ENCODE measurements at places on chromosomes 12 and 14.
A peak's percentile ranks its signal among the peaks of the same experiment; 100 is the strongest.

DNA sequence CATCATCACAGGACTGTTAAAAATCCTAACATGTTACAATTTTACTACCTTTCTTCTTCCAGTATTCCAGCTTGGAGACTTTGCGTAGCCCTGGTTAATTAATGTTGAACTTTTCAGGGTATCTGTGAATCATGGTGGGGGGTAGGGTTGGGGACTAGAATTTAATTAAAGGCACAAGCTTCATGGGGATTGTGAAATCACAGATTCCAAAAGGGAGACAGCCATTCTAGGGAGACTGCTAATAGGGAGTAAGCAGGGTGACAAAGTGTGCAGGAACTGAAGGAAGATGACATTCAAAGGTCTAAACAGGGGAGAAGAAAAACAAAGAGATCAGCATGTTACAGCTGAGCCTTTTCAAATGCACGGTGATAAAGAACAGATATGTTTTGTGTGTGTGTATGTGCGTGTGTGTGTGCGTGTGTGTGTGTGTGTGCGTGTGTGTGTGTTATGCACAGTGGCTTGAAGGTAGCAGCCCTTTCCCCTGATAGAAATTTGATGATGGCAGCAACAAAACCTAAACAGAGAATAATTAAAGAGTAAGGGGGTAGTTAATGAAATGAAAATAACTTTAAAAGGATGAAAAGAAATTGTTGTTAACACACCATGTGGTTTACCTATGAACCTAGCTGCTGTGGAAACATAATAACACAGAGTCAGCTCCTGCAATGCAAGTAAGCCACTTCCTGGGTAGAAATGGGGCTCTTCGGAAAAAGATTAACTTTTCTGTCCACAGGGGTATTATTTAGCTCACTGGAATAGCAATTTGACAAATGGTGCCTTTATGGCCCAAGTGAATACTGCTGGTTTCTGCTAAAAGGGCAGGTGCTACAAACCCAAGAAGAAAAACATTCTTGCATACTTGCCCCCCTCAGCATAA, 581.7 kb downstream of the DIO2 start:
- no peak for DNase-seq

- DNase-seq, result no peak
Observed at GRCh38 chr14:55546212-55546874, 33.7 kb upstream of the KTN1 start.

DNA sequence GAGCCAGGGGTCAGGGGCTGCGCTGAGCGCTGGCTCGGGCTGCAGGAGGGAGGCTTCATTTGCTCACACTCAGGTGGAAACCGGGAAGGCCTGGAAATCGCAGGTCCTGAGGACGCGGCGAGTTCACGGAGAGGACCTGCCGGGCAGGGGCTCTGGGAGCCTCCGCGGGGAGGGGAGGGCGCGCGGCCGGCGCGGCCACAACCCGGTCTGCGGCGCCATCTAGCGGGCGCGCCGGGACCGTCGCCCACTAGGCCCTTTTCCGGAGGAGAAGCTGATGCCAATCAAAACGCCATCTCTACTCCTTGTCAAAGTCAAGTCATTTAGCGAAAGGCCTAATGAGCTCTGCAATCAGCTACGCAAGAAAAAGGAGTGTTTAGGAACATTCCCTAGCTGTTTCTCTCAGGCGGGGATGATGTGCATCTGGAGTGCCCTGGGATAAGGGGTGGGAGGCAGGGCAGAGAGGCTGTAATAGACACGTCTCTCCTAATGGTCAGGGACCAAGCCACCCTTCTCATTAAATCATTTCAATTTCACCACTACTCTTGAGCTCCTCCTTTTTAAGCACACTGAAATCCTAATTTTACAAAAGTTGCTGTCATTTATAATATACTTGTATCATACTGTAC, 885.8 kb upstream of the TMEM132C start:
- peak; percentile 79 for DNase-seq

GRCh38 chr14:34021096-34021495, 70.2 kb upstream of the EGLN3 start:
- DNase-seq, result no peak

DNA sequence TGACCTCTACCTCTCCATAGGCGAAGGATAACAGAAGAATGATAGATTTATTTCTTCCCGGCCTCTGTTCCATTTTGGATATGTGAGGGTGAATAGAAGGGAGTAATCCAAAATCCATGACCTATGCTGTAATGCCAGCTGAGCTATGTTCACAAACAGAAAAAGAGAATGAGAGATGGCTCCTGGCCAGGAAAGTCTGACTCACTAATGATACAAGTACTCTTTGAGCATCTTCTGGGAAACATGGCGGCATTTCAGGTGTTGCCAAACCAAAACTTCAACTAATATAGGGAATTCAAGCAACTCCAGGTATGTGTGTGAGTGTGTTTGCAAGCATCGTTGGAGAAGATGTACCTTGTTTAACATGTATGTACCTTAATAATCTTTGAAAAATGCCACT, 55.1 kb downstream of the MED13L start:
- DNase-seq, result no peak

GRCh38 chr14:97276573-97276972, 479.4 kb downstream of the VRK1 start:
- no peak for DNase-seq

- no peak for DNase-seq
Observed at GRCh38 chr14:93759719-93760307, 28.5 kb downstream of the PRIMA1 start.

DNA sequence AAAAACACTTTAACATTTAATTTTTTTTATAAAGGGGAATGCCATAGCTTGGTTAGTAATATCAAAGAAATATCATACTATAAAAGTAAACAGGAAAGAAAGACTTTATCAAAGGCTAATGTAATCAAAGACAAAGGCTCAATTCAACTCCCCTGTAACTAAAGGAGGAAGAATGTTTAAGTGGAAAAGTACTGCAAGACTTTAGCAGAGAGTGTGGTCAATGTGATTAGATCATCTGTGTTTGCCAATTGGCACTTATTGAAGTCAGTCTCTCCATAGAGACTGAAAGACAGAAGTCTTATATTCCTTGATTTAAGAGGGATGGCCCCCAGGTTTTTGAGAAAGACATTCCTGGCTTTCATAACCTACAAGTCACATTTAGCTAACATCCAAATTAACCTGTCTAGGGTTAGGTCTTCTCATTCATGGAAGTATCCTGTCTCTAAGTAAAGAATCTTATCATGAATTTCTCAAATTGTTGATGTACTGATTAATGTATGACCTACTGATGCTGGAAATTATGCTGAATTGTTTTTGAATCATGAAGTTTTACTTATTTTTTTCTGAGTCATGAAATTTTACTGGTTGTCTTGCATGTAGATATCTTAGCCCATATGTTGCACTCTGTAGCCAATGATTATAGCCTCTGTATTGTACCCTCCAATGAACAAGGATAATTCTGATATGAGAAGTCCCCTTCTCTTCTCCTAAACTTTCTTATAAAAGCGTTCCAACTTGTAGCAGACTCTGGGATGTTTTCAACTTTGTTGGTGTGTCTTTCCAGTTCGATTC, 65.4 kb downstream of the ATXN7L3B start:
- no peak for DNase-seq

- DNase-seq, result no peak
Observed at GRCh38 chr12:95859947-95860850, 1.4 kb downstream of the SNRPF start.

GRCh38 chr12:71124835-71125460, 32.9 kb downstream of the TSPAN8 start:
- DNase-seq, result no peak

- no peak for DNase-seq
Observed at GRCh38 chr12:69002969-69003368, 70.0 kb upstream of the CPM start.

DNA sequence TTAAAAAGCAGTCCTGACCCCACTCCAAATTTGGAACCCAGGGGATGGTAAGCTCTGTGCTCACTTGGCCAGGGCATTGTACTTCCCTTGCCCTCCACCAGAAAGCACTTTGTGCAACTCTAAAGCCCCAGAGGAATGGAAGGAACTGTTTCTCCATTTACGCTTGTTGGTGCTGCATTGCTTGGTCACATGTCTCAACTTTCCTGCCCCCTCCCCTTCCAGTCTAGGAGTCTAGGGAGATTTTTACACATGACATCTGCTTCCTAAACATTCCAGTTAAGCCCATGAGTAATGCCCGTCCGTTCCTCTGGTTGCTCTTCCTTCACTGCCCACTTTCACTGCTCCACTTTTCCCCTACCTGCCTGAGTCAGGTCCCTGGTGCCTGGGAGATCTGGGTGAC, 92.6 kb upstream of the MAP1LC3B2 start:
- no peak for DNase-seq

GRCh38 chr12:3487027-3487426, 4.0 kb upstream of the PRMT8 start:
- no peak for DNase-seq

GRCh38 chr12:122834104-122834920, 945 bp upstream of the HIP1R start:
- DNase-seq, result no peak

- no peak for DNase-seq
Observed at GRCh38 chr14:26427097-26427496, 170.7 kb downstream of the NOVA1 start.

DNA sequence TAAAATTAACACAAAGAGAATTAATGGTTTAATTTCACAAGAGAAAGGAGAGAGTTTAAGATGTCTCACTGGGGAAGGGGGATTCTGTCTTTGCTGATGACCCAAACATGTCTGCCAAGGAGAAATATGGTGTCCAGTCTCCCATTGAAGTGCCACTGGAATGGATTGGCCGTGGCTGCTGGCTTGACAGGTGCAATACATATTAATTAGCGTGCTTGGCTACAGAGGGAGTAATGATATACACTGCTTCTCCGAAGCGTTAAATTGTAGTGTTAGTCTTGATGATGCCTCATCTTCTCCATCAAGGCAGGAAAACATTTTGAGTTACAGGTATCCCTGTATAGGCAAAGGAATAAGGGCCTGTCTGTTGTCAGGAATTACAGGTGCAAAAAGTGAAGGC, 393.4 kb upstream of the TMPO start:
- no peak for DNase-seq

DNA sequence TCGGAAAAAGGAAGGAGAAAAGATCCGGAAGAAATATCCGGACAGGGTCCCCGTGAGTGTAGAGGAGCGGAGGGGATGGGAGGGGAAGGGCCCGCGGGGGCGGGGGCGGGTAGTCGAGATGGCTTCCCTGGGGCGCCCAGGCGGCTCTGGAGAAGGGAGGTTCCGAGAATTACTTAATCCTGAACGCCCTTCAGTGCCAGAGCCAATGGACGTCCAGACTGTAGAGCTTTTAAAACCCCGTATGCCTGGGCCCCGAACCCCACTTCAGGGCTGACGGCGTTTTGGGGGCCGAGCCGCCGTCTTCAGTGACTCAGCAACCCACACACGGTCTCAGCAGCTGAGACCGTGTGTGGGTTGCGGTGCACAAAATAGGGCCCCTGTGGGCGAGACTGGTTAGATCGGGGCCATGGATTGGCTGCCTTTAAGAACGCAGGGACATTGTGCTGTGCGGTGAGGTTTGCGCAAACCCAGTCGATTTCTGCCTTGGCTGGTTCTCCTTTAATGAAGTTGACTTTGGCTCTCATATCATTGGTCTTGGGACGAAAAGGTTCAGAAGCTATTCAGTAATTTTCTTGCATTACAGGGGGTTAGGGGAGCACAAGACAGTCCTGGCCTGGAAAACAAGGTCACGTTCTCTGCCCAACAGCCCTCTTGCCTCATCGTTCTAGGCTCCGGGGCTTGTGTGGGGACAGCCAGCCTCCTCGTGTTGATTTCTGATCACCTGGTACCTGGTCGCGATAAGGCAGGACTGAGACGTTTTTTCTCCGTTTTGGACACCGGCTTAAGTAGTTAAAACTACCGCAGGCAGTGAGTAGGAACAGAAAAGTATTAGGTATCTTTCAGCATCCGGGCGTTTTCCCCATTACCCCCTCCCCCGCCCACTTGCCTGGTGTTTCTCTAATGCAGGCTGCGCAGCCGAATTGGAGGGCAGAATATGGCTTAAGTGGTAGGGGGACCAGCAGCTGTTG, 775 bp downstream of the GABARAPL1 start:
- DNase-seq, result peak; percentile 87

DNA sequence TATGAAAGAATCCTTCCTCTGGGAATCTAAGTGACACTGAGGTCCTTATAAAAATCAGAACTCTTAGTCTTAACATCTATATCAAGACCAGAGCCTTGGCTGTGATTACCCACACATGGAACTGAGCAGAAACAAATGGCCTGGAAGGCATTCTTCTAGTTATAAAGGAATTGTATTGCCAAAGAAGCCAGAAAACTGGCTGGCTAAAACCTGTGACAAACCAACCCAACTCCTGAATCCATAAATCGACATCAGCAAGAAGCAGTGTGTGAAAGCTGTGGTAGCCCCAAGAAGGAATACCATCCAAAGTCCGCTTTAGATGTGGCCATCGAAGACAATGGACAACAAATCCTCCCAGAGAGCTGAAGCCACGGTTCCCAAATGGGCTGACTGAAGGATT, 97.9 kb upstream of the CCDC91 start:
- DNase-seq, result no peak

GRCh38 chr12:22100958-22101748, 55.1 kb downstream of the CMAS start:
- DNase-seq, result no peak

Measured in activated CD8-positive, alpha-beta memory T cell treated with anti-CD3 and anti-CD28 coated beads, Interleukin-2, amount 50 U/mL, for 48 hours (primary cell).